Activated CD8-positive, alpha-beta memory T cell treated with anti-CD3 and anti-CD28 coated beads for 4 hours (primary cell): ENCODE measurements at places on chromosomes 5 and 9.

- no peak for DNase-seq
Measured at GRCh38 chr5:150264667-150265603, 24.6 kb downstream of the CAMK2A start.

DNA sequence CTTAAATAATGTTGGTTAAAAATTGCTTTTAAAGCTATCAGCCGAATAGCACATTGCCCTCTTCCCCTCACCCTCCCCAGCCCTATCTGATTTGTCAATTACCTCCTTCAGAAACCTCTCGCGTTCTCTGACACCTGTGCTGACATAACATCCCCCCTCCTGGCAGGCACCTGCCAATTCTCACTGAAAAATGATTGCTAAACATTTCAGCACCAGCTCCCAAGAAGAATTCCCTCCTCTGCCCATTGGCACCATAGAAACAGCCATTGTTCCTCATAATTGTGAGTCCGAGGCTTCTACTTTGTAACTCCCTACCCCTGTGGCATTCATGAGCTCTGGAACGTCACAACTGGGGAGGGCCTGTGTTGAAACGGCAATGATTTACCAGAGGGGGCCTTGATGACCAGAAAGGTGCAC lies 20.2 kb downstream of the CDH6 start:
- DNase-seq: no peak

DNA sequence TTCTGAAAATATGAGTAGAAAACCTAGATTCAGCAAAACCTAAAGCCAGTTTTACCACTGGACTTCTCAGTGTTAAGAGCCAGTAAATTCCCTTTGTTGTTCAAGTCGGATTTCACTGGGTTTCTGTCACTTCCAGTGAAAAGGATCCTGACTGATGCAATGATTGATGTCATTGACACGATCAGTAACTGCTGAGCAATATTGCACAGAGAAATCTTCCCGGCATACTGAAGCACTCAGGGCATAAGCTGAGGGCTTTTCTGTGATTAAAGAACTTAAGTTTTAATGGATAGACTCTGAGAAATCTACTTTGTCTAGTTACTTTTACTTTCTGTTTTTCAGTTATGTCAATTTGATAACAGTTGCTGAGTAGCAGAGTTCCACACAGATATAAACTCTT lies 61.9 kb downstream of the DENND1A start:
- DNase-seq: no peak

- DNase-seq: no peak
Measured at GRCh38 chr5:157290981-157291711, 25.2 kb downstream of the CYFIP2 start.

DNA sequence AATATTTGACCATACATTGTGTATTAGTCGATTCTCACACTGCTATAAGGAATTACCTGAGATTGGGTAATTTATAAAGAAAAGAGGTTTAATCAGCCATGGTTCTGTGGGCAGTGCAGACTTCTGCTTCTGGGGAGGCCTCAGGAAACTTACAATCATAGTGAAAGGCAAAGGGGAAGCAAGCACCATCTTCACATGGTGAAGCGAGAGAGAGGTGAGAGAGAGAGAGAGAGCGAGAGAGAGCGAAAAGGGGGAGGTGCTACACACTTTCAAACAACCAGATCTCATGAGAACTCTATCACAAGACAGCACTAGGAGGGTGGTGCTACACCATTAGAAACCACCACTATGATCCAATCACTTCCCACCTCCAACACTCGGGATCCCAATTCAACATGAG lies 4.1 kb upstream of the GRAMD2B start:
- DNase-seq: no peak

- no peak for DNase-seq
Measured at GRCh38 chr9:72925126-72925789, 27.6 kb downstream of the ALDH1A1 start.

GRCh38 chr9:126283799-126284465 lies 42.7 kb upstream of the MVB12B start:
- DNase-seq: no peak

DNA sequence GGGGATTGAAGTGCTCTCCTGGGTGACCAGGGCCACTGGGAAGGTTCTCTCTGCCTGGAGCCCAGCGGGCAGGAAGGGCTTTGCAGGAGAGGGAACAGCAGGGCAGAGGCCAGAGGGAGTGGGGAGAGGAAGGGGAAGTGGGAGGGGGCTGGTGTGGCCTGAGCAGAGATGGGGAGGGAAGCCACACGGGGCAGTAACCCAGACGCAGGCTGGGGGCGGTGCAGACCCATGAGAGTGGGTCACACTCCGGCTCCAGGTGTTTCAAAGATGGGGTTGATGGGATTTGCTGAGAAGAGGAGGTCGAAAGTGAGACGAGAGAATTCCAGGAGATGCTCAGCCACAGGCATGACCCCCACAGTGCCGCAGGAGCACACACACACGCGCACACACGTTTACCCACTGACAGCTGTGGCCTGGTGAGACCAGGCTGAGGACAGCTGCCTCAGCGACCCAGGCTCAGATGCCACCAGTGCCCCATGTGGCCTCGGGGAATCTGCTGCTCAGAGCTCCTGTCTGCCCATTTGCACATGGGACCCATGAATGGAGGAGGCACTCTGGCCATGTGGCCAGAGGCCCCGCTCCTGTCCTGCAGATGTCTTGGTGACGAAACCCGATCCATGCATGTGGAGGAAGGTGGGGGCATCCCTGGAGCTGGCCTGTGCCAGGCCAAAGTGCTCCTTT lies 32.7 kb upstream of the FCN2 start:
- no peak for DNase-seq

DNA sequence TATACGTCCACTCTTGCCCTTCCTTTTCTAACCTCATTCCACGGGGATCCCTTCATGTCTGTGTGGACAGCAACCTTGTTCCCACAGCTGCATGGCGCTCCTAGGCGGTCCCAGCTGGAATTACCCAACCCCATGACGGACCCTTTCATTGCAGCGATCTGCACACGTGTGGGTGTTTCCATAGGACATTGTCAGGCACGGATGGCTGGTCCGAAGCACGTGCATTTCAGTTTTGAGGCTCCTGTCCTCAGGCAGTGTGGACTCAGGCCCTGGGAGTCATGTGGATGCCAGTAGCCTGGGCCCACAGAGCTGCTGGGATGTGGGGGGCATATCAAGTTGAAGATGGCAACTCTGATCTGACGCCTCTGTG lies 15.0 kb downstream of the CARD19 start:
- no peak for DNase-seq

DNA sequence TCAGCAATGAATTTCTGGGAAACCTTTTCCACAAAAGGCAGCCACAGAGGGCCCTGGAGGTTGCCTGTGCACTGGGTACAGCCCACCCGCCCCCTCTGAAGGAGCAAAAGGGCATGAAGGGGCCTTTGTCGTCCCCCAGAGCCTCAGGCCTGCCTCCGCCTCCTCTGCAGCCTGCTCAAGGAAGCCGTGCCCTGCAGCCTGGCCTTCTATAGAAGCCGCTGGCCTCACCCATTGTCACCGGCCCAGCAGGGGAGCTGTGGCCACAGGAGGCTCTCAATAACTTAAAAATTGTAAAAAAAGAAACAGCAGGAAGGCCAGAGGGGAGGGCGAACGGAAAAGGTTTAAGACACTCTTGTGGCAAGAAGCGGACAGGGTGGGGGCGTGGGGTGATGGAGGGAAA lies 213.3 kb downstream of the IRX2 start:
- no peak for DNase-seq

DNA sequence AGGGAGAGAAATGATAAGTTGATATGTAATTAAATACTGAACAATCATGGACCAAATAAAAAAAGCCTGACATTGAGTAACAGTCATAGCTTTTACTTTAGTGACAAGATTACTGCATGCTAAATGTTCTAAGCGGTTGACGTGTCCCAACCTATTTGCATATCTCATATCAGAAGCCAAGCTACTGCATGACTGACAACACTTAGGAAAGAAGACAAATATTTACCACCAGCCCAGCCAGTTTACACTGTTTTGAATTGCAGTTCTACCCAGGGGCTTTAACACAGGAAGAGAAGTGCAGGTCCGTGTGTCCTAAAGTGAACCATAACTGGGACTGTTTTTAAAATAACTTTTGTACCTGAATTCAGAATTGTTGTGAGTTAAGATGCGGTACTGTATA lies 219.9 kb downstream of the PRDM9 start:
- DNase-seq: no peak

DNA sequence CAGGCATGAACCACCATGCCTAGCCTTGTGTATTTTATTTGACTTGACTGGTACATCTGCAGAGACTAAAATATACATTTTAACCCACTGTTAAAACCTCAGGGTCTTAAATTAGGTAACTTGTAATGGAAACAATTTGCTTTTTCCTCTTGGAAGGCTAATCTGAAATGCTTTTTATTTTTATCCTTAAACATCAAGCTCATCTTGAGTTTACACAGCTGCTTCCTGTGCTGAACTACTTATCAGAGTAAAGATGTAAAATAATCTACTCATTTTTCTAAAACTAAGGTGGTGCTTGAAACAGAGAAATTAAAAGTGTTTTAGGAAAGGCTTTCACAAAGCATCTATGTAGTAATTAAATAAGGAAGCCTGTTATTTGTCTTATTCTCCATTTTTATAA lies 144.1 kb downstream of the ENTREP1 start:
- no peak for DNase-seq

- no peak for DNase-seq
Measured at GRCh38 chr5:172952034-172952511, 7.2 kb upstream of the RPL26L1 start.

- no peak for DNase-seq
Measured at GRCh38 chr9:34540827-34541226, 18.0 kb upstream of the ENHO start.

- no peak for DNase-seq
Measured at GRCh38 chr5:105773241-105773640, 1897.5 kb downstream of the EFNA5 start.

- no peak for DNase-seq
Measured at GRCh38 chr5:149358294-149358651, 427 bp downstream of the PCYOX1L start.

GRCh38 chr9:136138566-136138965 lies 19.9 kb upstream of the TMEM250 start:
- no peak for DNase-seq

DNA sequence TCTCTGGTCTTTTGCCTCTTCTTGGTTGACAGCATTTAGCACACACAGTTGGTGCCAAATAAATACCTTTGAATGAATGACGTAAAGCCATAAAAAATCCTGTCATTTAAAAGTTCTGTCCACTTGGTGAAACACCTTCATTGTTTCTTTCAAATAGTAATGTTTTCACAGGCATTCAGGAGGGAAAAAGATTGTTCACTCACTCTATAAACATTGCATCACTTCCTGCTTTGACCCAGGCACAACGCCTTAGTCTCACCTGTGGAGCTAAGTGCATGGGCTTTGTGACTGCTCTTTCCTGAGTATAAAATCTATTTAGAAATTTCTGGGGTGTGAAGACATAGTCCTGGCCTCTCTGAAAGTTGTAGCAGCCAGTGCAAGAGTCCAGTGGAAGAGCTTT lies 88.9 kb upstream of the CXCL14 start:
- DNase-seq: no peak

DNA sequence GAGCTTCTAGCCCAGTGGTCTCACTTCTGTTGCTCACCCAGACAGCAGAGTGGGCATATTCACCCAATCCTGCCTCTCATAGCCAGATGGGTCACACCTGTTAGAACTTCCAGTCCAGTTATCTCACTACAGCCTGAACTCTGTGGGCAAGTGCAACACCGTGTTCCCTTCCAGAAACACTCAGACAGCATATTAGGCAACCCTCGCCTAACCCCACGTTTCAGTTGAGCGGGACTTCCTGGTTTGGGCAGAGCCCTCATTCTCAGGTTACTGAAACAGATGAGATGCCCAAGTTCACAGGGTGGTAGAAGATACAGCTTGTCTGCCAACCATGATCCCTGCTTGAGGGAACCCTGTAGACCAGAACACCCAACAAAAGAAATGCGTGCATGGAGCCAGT lies 538.2 kb downstream of the CYLC2 start:
- no peak for DNase-seq

- no peak for DNase-seq
Measured at GRCh38 chr5:180387798-180388197, 34.7 kb upstream of the GFPT2 start.

GRCh38 chr5:76689321-76690036 lies 26.4 kb upstream of the F2R start:
- DNase-seq: no peak

- no peak for DNase-seq
Measured at GRCh38 chr9:133690081-133690561, 48.0 kb downstream of the SARDH start.

GRCh38 chr5:14842117-14842516 lies 29.5 kb downstream of the ANKH start:
- DNase-seq: no peak

GRCh38 chr5:97986069-97986468 lies 787.4 kb upstream of the RGMB start:
- no peak for DNase-seq

GRCh38 chr9:93575796-93576257 lies 557 bp upstream of the PHF2 start:
- peak; percentile 31 for DNase-seq

GRCh38 chr5:74113927-74114326 lies 487.9 kb downstream of the ARHGEF28 start:
- DNase-seq: no peak

DNA sequence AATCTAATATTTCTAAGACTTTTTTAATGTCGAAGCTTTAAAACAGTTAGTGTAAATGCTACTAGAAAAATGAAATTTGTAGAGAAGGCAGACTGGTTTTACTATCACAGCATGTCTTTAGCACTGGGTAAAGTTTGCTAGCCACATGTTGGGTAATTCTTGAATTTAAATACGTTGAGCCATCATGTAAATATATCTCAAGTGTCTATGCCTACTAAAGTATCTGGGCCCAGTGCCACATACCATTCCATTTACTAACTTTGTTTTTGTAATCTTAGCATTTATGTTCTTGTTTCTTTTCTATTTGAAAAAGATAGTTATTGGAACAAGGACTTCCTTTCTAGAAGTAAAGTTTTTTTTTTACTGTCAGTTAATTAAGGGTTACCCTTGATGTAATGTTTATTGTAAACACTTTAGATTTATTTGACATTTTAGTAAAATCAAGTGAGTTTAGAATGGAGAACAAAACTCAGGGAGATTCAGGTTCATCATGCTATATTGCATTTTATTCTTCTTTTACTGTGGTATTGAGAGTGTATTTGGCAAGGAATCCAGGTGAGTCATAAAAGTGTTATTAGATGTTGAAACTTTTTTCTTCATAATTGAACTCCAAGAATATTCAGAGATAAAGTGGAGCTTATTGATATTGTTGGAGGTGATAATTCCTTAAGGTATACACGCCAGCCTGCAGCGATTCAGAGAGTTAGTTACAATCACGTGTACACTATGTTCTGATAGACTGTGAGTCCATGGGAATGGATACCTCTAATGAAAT lies 182.4 kb downstream of the CCDC171 start:
- no peak for DNase-seq
